Right lobe of liver (tissue), 6 donors: ENCODE measurements at places on chromosomes 1 and 21. TPM values are rescaled to one million over a fixed set of nuclear protein-coding genes. Genes with fewer than 3 reads are reported as not detected.

The MX1 gene
- total RNA-seq = 10.7 TPM

The RIPPLY3 gene
- not detected for total RNA-seq

The LDLRAD2 gene
- total RNA-seq = not detected

The NPHS2 gene
- not detected for total RNA-seq

DNA sequence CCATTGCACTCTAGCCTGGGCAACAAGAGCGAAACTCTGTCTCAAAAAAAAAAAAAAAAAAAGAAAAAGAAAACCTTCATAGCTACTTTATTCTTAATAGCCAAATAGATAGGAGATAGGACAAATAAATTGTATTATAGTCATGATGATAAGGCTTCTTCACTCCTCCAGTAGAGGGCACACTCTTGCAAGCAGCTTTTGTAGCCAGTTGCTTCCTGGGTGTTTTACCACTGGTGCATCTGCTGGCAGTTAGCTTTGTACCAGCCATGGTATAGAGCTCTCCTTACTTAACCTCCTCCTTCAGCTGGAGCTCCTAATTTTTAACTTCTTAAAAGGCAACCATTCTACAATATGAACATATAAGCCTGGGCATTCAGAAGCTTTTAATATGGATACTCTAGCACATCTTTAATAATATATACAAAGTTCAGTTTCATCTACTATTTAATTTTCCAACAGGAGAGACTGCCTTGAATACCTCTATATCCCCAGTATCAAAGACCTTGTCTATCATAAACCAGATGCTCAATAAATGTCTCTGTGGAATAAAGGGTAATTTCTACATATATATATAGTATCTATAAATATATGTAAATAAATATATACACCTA lies 35.8 kb downstream of the EVI5 start:
- H3K4me3 ChIP-seq = no peak overlapping the region
- H3K36me3 ChIP-seq = no peaks in the 10 kb centered on the region
- H3K27ac ChIP-seq = no peak overlapping the region
- no peaks in the 10 kb centered on the region for H3K27me3 ChIP-seq

- no peaks in the 10 kb centered on the region for H3K27me3 ChIP-seq
- H3K36me3 ChIP-seq = no peaks in the 10 kb centered on the region
- peak; percentile 33 for DNase-seq
Measured at GRCh38 chr1:181669246-181669645, 185.9 kb downstream of the CACNA1E start.

GRCh38 chr21:24617819-24618218 lies 989.5 kb downstream of the MRPL39 start:
- no peak overlapping the region for H3K4me3 ChIP-seq
- H3K27ac ChIP-seq = no peak overlapping the region
- no peak for DNase-seq

DNA sequence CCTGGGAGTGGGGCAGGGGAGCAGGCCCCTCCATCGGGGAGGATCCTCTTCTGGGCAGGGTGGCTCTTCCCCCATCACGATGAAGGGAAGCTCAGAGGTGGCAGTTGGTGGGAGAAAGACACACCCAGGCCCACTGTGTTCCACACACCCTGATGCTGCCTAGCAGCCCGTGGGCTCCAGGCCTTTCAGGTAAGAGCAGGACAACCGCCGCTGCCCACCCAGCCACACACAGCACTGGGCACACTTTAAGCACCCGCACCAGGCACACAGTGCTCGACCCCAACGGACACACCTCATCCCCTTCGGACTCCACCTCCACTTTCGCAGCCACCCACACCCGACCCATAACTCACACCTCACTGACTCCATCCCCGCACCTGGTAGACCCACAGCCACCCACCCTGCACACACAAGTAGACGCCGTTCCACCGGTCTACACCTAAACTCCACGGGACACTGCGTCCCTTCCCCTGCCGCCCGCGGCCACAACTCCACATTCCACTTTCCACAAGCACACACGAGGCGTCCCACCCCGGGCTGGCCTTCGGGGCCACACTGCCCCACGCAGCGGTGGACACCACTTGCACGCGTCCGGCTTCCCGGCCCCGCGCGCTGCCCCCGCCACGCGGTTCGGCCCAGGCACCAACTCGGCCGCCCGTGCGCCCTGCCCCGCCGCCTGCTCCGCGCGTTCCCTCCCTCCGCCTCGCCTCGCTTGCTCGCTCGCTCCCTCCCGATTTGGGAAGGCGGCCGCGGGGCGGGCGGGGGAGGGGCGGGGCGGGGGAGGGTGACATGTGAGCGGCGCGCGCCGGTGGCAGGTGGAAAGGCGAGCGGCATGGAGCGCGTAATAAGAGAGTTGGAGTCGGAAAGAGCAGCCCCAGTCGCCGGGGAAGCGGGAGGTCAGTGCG lies at the start of gene KCNQ4:
Gene KCNQ4 (plus strand): TSS at position 787 of the 905 bp plus-strand sequence. CDS start 307 bp downstream, outside the sequence.
- no peaks in the 10 kb centered on the region for H3K27me3 ChIP-seq
- H3K4me1 ChIP-seq = no peaks in the 10 kb centered on the region
- no peaks in the 10 kb centered on the region for H3K36me3 ChIP-seq
- peak; percentile 61 for DNase-seq

GRCh38 chr21:35738347-35738961 lies 321.9 kb downstream of the SETD4 start:
- H3K4me3 ChIP-seq = no peak overlapping the region
- no peaks in the 10 kb centered on the region for H3K4me1 ChIP-seq
- no peak overlapping the region for H3K27ac ChIP-seq
- H3K36me3 ChIP-seq = no peaks in the 10 kb centered on the region

DNA sequence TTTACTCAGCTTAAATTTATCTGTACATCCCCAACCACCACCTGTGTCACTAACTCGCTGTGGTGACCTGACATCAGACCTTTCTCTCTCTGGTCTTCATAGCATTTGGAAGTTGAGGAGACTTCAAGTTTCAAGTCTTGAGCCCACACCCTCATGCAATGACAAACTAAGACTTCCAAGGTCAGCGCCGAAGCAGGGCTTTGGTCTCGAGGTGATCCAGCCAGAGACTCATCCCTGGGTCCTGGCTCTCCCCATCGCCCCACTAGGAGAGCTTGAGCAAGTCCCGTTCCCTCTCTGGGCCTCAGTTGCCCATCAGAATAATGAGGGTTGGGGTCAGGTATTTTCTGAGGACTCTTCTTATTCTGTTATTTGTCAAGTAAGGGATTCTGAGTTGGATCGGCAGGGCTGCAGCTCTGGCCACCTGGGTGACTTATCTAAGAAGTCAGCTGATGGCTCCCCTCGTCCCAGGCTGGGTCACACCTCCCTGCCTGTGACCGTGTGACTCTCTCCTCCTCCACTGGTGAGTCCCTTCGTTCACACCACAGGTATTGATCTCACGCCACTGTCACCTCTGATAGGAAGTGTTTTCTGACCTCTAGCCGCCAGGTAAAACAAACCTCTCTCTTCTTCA lies 143.7 kb upstream of the RUNX3 start:
- no peaks in the 10 kb centered on the region for H3K4me1 ChIP-seq
- no peaks in the 10 kb centered on the region for H3K36me3 ChIP-seq
- H3K4me3 ChIP-seq = no peak overlapping the region
- H3K27ac ChIP-seq = no peak overlapping the region
- DNase-seq = no peak
- H3K27me3 ChIP-seq = no peaks in the 10 kb centered on the region

DNA sequence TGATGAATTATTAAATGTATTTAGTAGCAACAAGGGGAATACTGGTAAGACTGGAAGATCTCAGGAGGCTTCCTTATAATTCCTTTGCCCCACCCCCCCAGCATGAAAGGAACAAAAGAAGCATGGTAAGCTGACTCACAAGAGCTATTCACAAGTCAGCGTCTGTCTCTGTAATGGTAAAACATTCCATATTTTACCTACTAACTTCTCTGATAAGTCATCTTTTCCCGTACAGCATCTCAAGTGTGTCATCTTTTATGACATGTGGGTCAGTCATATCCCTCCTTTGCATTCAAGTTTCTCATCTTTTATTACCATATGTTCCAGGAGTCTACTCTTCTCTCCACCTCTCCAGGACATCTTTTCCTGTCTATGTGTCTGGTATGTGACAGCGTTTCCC lies 241.3 kb downstream of the PLA2G4A start:
- no peak for DNase-seq
- no peaks in the 10 kb centered on the region for H3K4me1 ChIP-seq
- H3K4me3 ChIP-seq = no peak overlapping the region
- H3K27me3 ChIP-seq = no peaks in the 10 kb centered on the region
- H3K36me3 ChIP-seq = no peaks in the 10 kb centered on the region

DNA sequence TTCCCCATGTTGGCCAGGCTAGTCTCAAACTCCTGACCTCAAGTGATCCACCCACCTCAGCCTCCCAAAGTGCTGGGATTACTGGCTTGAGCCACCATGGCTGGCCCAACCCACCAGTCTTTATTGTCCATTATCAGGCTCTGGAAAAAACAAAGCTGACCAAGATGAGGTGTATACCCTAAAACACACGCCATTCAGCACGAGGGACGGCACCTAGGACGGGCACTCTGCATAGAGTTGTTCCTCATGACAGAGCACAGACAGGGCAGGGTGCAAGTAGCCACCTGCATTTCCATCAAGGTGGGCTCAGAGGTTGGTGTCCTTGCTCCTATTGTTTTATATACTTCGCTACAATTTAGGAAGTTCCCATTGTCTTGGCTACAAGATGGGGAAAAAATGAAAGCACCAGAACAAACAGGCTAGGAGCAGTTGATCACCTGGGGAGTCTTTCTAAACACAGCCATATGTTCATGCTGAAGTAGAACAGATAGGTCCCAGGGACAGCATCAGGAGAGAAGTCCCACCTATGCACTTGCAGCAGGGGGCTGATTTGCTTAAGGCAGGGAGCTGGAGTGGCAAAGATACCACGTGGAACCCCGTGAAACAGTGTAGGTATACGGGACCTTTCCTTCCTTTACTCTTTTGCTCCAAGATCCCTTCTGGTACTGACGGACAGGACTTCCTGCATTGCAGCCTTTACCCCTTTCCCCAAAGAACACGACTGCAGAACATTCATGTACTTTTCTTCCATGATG lies 4.5 kb downstream of the KRTCAP2 start:
- H3K27ac ChIP-seq = no peak overlapping the region
- DNase-seq = no peak
- H3K27me3 ChIP-seq = no peaks in the 10 kb centered on the region
- no peaks in the 10 kb centered on the region for H3K36me3 ChIP-seq
- H3K4me3 ChIP-seq = no peak overlapping the region

GRCh38 chr1:21342961-21343838 lies 52.9 kb upstream of the ECE1 start:
- H3K36me3 ChIP-seq = no peaks in the 10 kb centered on the region
- DNase-seq = no peak
- H3K4me1 ChIP-seq = no peaks in the 10 kb centered on the region
- H3K4me3 ChIP-seq = peak overlapping the region; percentile 5
- H3K27ac ChIP-seq = peak overlapping the region; percentile 97

- no peak overlapping the region for H3K27ac ChIP-seq
- H3K27me3 ChIP-seq = no peaks in the 10 kb centered on the region
Measured at GRCh38 chr21:24737296-24737850, 869.9 kb downstream of the MRPL39 start.
